ENCODE measurements at places on chromosomes 5 and 9.

GRCh38 chr5:35246900-35247647, 16.8 kb upstream of the PRLR start:
- no peak for ATAC-seq

GRCh38 chr5:514673-515072, 9.6 kb downstream of the SLC9A3 start:
- no peak for ATAC-seq

- ATAC-seq = no peak
These were observed 20.3 kb upstream of the OLFM1 start for GRCh38 chr9:135067096-135067710.

GRCh38 chr9:98120476-98120875, 1.5 kb upstream of the TRIM14 start:
- ATAC-seq = no peak

DNA sequence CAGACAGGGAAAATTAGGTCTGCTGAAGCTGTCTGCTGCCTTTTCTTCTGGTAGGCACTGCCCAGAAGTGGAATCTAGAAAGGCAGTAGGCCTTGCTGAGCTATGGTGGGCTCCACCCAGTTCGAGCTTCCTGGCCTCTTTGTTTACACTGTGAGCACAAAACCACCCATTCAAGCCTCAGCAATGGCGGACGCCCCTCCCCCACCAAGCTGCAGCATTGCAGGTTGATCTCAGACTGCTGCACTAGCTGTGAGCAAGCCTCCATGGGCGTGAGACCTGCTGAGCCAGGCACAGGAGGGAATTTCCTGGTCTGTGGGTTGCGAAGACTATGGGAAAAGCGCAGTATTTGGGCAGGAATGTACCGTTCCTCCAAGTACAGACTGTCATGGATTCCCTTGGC, 18.5 kb downstream of the AGTPBP1 start:
- ATAC-seq = no peak

GRCh38 chr9:124889006-124889405, 27.1 kb downstream of the ARPC5L start:
- no peak for ATAC-seq

- ATAC-seq = no peak
These were observed 9.3 kb upstream of the DOLPP1 start for GRCh38 chr9:129071526-129072126.

- ATAC-seq = no peak
These were observed 450.0 kb downstream of the SPATA31D1 start for GRCh38 chr9:82438581-82438980.
